ENCODE measurements at places on chromosomes 3 and 15. TPM values are rescaled to one million over a fixed set of nuclear protein-coding genes. Genes with fewer than 3 reads are reported as not detected.

DNA sequence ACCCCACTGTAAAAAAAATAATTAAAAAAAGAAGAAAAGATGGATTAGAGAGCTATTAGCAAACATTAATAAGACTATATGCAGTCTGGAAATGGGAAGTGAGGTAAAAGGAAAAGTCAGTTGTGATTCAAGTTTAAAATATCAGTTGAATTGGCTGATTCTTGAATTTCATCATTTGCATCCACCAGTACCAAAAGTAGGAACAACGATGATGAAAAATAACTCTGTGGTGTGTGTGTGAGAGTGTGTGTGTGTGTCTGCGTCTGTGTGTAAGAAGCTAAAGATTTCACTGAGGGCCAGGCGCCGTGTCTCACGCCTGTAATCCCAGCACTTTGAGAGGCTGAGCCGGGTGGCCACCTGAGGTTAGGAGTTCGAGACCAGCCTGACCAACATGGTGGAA, 56.0 kb upstream of the SLC4A7 start:
- no peak for DNase-seq

DNA sequence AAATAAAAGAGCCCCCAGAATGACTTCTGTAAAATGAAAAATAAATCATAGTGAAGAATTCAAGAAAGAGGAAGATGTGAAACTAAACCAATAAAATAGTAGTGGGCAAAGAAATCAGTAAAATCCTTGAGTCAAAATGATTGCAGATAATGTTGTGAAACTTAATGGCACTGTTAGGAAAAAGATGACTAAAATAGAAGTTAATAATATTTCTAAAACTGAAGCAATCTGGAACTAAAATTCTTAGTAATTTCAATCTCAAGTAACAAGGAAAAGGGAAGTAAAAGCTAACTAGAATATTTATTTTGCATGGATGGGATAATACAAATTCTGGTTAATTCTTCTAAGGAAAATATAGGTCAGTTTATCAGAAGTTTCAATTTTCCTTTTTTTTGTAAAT, 84.6 kb downstream of the TMCO5A start:
- DNase-seq = no peak

DNA sequence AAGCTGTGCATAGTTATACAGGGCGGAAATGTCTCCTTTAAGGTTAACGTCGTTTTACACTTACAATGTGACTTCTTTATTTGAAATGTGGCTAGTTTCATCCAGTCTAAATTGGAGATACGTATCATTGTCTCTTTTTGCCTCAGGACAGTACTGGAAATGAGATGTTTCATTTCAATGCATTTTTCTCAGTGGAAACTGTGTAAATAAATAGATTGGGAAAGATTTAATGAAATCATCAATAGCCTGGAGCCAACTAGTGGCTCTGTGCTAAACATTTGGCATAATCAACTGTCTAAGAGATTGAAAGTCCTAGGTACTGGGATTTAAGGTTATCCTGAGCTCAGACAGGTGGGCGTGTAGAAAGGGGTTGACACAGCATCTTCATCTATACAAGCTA, 691.5 kb upstream of the CCDC54 start:
- no peak for DNase-seq

- no peak for DNase-seq
Observed at GRCh38 chr3:120879411-120879810, 28.6 kb upstream of the STXBP5L start.

- DNase-seq = no peak
Observed at GRCh38 chr3:100910986-100911385, 82.2 kb downstream of the ABI3BP start.

DNA sequence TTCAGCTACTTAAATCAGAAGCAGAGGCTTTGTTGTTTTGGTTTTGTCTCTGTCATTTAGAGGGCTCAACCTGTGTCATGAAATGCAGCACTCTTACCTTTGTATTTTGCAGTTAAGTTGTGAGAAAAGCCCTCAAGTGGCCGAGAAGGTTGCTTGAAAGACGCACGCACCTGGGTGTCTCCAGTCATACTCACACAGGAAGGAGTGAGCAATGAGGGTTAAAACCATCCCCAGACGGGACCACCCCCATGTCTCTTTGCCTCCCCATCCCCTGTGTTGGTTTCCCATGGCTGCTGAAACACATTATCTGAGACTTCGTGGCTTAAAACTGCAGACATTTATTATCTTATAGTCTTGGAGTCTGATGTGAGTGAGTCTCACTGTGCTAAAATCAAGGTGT, 376.1 kb upstream of the CFAP20DC start:
- no peak for DNase-seq

DNA sequence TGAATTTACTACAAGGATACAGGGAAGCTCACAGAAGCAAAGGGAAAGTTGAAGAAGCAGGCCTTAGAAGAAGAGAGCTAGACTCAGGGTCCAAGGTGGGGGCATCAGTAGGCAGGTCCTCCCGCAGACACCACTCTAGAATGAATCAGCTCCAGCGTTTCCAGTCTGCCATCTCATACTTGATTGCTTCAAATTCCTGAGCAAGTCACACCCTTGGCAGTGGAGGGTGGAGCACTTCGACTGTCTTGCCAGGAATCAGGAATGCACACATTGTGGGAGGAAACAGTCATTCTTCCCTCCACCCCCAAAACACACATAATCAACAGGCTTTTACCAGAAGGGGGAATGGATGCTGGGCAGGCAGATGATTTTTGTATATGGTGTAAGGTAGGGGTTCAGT, 78.5 kb downstream of the CHCHD6 start:
- no peak for DNase-seq

- no peak for DNase-seq
Observed at GRCh38 chr15:67852418-67852817, 12.6 kb upstream of the RNU6-1 start.

GRCh38 chr15:83099290-83099689, 8.2 kb upstream of the TM6SF1 start:
- no peak for DNase-seq

DNA sequence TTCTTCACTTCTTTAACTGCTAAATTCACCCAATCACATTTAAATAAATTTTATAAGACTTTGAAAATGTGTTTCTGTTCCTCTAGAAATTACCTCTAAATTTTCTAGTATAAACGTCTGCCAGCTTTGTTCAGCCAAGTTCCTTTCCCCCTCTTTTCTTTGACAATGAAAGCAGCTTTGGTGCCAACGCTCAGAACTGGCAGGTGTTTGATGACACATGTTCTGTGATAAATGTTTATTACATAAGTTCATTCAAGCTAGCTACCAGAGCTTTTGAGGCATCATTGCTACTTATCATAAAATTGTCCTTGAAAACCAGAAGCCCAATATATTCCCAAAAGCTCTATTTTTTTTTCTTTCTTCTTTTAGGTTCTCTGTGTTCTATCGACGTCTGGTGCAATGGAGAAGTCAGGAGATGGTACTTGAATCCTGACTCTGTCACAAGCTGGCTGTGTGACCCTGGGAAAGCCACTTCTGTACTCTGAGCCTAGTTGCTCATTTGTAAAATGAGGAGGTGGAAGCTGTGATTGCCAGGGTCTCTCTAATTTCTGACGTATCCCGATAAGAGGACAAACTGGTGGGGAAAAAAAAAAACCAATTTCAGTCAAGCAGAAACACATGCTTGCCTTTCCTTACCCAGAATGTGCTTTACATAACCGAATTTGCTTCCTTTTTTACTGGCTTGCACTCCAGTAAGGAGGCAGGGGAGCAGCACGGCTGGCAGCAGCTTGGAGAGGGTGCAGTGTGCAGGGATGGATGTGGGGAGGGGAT, 187.1 kb upstream of the LPP start:
- DNase-seq = no peak

DNA sequence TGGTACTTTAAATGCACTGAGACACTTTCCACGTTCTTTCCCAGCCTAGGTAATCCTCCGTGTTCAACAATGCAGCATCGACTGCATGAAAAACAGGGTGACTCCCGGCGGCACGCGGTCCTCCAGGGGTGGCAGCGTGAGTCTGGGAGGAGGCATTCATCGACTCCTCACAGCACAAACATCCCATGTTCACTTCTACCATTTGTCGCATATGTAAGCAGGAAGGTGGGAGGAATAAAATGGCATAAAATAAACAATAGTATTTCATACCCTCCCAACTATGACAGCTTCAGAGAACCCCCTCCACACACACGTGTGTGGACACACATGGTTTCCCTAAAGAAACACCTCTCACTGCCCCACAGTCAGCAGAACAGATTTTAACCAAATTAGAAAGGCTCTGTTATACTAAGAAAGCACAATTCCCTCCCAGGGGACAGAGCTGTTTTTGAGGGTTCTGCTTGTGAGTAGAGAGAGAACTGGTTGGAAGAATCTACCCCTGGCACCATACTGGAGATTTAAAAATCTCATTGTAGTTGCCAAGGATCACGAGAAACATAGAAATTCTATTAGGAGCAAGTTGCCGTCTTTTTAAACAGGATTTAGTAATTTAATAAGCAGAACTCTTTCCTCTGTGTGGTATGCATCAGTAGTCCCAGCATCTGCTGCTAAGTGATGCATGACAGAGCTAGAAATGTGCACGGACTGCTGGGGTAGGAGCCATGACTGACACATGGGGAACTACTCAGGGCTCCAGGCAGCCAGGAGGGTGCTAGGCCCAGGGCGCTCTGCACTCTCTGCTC, 6.0 kb downstream of the FAM43A start:
- peak; percentile 85 for DNase-seq

DNA sequence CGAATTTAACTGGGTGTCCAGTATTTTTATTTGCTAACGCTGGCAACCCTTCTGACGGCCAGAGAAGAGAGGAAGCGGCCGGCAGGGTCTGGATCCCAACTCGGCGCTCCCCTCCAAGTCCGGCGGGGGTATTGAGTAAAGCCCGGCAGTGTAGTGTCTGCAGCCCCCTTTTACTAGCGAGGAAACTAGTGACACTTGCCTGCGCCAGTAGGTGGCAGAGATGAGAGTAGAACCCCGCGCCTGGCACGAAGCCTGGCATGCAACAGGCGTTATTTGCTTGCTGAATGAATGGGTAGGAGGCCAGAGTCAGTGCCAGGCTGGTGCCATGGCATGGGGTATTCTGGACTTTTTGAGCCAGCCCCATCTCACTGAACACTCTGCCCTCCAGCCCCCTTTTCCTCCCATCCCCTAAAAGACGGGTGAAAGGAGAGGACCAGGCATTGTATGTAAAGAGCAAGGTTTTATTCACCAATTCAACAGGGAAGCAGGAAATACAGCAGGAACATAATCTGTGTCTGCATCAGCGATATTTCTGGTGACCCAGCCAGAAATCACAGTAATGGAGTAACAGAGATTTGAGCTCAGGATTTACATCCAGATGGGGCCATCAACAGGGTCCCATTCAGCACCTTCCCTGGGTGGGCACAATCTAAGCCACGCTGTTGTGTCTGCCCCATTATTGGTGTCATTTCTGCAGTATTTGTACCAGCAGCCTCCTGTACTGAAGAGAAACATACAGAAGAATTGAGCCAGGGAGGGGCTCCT, 788 bp upstream of the WDR73 start:
- DNase-seq = no peak

GRCh38 chr3:23206366-23206765, 3.2 kb downstream of the UBE2E2 start:
- no peak for DNase-seq

GRCh38 chr3:27486336-27486735, 2.2 kb upstream of the SLC4A7 start:
- no peak for DNase-seq

DNA sequence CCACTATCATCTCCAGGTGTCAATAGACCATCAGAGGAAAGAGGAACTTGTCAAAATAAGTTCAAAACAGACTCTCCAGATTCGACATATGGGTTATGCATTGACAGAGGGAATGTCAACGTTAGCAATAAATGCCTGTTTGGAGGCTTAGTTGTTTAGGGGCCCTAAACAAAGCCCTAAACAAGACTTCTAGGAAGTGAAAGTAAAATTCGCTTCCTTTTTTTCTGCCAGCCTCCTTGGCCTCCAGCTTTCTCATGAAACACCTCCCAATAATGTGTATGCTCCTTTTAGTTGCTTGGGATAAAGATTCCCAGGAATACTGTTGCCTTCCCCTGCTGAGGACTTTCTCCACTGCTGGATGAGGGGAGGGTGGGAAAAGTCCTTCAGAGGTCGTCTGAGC, 70.9 kb upstream of the ARNT2 start:
- no peak for DNase-seq

GRCh38 chr3:159645874-159646273, 342.8 kb upstream of the IL12A start:
- no peak for DNase-seq

Gene MCTP2
- 0.33 TPM for polyA plus RNA-seq

Gene OSBPL10
- 0.04 TPM for polyA plus RNA-seq

Gene SOX14
- polyA plus RNA-seq = not detected

Gene H1-8
- not detected for polyA plus RNA-seq

Gene PEX11A
- polyA plus RNA-seq = 2.1 TPM

All from GM12878 (cell line).